H9 (cell line): ENCODE measurements at places on chromosomes 3 and 15. TPM values are rescaled to one million over a fixed set of nuclear protein-coding genes. Genes with fewer than 3 reads are reported as not detected.
A peak's percentile ranks its signal among the peaks of the same experiment; 100 is the strongest.

- H3K27ac ChIP-seq, result no peak overlapping the region
- DNase-seq, result no peak
- H3K36me3 ChIP-seq, result no peaks in the 10 kb centered on the region
- H3K4me1 ChIP-seq, result no peaks in the 10 kb centered on the region
Measured at GRCh38 chr15:71732636-71733035, 77.7 kb upstream of the NR2E3 start.

The TNNC1 gene
- 5.6 and 7.7 TPM in 2 replicates for total RNA-seq

DNA sequence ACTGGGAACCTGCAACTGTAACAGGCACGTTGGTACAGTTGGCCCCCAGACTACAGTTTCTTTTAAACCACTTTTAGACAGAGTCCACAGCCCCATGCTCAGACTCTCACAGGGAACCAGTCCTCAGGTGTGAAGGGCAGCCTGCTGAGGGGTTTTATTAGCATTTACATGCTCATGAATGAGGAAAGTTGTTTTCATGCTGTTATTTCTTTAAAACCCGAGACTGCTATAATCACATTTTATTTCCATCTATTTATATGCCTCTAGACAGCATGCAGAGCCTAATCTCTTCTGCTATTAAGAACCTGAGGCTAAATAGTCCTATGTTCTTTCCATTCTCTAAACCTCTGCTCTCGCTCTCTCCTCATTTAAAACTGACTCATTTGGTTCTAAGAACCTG, 26.3 kb upstream of the FSIP1 start:
- H3K27me3 ChIP-seq, result no peaks in the 10 kb centered on the region
- H3K27ac ChIP-seq, result no peak overlapping the region
- peaks cover 12% of the 10 kb centered on the region for H3K4me1 ChIP-seq

DNA sequence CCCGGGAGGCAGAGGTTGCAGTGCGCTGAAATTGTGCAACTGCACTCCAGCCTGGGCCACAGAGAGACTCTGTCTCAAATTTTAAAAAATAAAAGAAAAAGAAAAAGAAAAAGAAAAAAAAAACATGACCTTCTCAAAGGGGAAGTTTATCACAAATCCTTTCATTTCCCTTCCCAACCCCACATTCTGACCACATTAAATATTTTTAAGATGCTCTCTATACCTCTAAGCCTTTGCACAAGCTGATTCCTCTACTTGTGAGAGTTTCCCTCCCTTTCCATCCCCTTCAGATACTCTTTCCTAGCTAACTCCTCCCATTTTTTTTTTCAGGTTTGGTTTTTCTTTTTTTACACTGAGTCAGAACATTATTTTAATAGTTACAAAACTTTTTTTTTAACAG, 4.0 kb downstream of the HIGD1A start:
- H3K27ac ChIP-seq, result no peak overlapping the region
- no peak overlapping the region for H3K4me3 ChIP-seq
- H3K36me3 ChIP-seq, result peaks cover 6% of the 10 kb centered on the region; the same call in 2 of the 3 replicates

DNA sequence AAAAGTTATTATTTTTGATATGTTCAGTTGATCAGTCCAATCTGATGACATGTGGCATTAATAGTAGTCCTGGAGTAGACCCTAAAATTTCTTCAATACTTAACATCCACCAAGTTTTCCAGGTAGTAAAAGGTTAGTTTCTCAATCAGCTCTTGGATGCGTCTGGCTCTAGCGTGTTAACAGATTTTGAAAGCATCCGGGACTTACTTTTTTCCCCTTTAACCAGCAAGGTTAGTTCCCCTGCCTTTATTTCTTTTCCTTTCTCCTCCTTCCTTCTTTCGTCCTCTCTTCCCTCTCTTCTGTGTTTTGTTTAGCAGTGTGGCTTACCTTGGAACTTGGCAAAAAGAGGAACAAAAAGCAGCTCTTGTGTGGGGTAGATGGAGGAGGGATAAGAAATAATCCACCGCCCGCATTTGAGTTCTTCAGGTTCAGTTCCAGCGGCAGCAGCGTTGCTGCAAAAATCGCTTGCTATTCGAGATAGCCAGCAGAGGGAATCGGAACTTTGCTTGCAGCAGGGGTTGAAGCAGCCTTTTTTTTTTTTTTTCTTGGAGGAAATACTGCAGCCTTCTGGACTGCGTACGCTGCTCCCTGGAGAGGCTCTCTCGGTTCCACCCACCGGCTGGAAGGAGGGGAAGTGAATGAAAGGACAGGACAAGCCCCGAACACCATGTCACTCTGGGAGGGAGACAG, at the start of gene RBMS3:
RBMS3 (plus strand) TSS at position 668 of the 690 bp plus-strand sequence.
- H3K4me3 ChIP-seq, result peak within 1 kb of the TSS; percentile 68
- H3K27ac ChIP-seq, result peak within 1 kb of the TSS; percentile 13
- peak; percentile 78 for DNase-seq
- peaks cover 9% of the 10 kb centered on the region; the same call in 1 of the 2 replicates for H3K4me1 ChIP-seq
- no peaks in the 10 kb centered on the region for H3K27me3 ChIP-seq
- no peaks in the 10 kb centered on the region for H3K36me3 ChIP-seq

The TMEM207 gene
- total RNA-seq, result not detected in 2 replicates
